ENCODE measurements at places on chromosomes 2 and 18.

DNA sequence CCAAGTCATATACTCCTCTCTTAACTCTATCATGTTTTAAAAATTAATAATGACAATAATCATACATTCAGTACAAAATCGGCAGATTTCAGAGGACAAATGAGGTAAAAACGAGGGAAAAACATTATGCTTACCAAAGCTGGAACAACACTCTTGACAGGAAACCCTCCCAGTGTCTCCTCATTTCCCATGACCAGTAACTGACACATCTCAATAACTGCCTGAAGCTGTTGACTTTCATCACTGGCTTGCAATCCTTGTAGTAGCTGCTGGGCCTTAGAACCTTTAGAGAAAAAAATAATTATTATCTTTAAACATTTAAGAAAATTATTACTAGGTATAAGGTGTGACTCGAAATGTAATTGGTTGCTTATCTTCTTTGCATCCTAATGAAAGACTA, 103.6 kb downstream of the TRIP12 start:
- no peak for DNase-seq

DNA sequence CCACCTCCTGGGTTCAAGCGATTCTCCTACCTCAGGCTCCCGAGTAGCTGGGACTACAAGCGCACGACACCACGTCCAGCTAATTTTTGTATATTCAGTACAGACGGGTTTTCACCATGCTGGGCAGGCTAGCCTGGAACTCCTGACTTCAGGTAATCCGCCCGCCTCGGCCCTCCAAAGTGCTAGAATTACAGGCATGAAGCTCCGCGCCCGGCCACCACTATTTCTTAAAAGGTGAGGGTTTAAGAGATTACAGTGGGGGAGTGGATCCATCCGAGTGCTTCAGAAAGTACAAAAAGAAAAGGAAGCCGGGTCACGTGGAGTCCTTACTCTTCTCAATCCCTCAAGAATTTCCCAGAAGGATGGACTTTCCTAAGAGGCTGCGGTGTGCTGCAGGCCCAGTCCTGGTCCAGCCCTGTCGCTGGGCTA, 146.9 kb downstream of the ANKRD44 start:
- no peak for DNase-seq

DNA sequence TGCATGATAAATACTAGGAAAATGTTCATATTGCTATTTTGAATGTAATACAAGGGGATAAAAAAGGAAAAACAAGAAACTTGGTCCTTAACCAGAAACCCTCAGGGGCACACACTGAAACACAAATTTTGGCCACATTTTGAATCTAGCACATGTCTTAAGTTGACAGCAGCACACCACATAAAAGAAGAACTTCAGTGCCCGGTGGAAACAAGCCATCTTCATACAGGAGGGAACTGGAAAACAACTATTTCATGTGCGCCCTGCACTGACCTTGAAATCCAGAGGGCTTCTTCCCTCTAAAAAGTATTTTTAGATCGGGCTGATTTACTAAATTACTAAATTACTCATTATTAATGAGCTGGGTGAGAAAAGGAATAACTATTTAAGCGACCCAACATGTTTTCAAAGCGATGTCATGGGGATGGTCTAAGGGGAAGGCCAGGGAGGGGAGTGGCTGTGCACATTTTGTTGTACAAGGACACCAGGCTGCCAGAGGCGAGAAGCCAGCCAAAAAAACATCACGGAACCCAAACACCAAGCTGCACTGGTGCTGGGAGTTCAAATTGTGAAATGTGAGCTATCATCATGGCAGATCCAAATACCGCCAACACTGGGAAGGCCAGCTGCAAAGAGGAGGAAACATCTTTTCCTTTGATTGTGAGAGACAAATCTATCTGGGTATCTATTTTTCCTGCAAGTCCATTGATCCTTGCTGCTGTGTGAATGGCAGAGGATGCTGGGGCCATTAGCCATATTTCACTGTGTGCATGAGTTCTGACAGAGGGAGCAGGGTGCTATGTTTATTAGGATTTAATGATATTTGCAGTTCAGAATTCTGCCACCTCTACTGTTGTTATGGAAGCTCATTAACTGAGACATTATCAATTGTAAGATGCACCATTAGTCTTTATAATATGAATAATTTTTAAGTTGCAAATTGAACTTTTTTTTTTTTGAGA, 150.7 kb upstream of the LMAN1 start:
- no peak for DNase-seq

DNA sequence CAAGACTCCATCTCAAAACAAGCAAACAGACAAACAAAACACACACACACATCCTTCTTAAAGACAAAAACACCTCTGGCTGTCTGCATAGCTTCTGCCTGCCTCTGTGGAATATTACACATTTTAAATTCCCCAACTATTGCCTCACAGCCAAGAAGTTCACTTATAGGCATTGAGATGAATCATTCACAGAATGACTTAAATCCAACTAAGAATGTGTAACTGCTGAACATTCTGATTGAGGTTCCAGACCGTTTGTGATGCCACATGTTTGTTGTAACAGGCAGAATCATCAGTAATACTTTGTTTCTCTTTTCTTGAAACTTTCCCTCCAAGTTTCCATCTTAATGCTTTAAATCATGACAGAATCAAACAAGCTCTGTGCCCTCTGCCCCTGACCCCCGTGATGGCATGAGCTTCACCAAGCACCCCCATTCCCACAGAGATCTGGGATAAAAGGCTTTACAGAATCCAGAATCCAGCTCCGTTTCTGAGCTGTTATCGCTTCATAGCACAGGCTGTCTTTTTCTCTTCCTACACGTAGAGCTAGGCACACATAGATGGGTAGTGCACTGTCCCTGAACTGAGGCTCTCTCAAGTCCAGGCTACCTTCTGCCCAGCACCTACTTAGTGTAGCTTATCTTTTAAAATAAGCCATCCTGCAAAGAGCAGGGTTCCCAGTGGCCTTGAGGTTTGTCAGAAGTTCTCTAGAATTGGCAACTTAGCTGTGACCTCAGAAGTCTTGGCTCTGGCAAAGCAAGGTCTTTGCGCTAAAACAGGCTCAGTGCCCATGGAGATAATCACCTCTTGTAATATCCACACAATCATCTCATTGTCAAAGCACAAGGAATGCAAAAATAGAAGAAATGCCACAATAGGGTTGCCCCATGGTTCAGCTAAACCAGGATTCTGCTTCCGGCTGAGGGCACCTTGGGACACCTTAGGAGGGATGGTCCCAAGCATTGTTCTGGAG, 32.9 kb downstream of the EPAS1 start:
- no peak for DNase-seq

GRCh38 chr2:121505005-121505404, 25.7 kb upstream of the RNU4ATAC start:
- DNase-seq: no peak

DNA sequence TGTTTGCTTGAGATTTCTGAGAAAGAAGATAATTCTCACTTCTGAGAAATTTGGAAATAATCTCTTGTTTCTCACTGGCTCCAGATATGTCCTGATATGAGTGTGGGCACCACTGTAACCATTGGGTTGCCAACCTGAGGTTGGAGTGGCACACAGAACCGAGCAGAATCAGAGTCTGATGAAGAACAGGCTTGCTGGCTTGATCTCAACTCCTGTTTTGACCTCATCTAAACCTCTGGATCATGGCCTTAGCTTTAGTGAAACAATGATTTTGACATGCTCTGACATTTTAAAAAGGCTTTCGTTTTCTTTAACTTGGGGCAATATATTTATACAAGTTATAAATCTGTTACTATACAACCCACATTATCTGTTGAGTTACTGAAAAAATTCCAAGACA, 548.0 kb downstream of the IRS1 start:
- no peak for DNase-seq

DNA sequence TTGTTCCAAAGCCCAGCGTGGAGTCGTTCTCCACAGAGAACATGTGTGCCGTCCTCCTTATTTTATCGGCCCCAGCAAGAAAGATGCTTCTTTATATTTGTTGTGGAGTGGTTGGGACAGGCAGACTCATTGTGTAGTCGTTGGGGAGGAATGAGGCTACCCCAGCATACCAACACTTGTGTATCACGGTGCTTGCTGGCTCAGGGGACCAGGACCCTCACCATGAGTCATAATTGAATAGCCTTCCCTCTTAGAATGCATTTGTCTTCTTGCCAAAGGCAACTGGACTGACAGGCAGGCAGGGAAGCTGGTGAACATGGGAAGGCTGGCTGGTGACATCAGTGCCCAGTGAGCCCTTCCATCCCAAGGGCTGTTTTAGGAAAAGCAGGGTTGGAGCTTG, 4.7 kb downstream of the CAPN10 start:
- DNase-seq: no peak

Data from GM12892 (cell line).